ENCODE measurements at places on chromosomes 5 and 9.

GRCh38 chr5:15080219-15080618, 208.6 kb upstream of the ANKH start:
- DNase-seq, result no peak

DNA sequence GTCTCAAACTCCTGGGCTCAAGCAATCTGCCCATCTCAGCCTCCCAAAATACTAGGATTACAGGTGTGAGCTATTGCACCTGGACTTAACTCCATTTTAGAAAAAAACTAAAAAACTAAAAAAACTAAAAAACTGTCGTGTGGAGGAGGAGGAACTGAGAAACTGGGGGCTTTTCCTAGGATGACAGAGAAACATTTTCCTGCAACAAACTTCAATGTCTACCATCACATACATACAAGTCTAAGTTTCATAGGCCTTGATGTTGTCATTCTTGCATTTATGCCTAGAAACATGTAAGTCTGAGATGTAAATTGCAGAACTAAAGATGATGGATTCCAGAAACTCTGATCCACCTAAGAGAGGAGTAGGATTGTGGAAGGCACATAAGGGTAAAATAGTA, 556.8 kb downstream of the RAB3C start:
- no peak for DNase-seq

DNA sequence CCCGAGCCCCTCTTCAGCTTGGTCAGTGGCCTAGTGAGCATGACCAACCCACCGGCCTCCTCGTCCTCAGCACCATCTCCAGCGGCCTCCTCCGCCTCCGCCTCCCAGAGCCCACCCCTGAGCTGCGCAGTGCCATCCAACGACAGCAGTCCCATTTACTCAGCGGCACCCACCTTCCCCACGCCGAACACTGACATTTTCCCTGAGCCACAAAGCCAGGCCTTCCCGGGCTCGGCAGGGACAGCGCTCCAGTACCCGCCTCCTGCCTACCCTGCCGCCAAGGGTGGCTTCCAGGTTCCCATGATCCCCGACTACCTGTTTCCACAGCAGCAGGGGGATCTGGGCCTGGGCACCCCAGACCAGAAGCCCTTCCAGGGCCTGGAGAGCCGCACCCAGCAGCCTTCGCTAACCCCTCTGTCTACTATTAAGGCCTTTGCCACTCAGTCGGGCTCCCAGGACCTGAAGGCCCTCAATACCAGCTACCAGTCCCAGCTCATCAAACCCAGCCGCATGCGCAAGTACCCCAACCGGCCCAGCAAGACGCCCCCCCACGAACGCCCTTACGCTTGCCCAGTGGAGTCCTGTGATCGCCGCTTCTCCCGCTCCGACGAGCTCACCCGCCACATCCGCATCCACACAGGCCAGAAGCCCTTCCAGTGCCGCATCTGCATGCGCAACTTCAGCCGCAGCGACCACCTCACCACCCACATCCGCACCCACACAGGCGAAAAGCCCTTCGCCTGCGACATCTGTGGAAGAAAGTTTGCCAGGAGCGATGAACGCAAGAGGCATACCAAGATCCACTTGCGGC, 1.8 kb downstream of the EGR1 start:
- DNase-seq, result no peak

- DNase-seq, result no peak
These were observed 253.4 kb upstream of the ANKH start for GRCh38 chr5:15124871-15125568.
